Ascending aorta (tissue), 2 donors: ENCODE measurements at places on chromosomes 12 and 14. TPM values are rescaled to one million over a fixed set of nuclear protein-coding genes. Genes with fewer than 3 reads are reported as not detected.

- DNase-seq: no peak
- no peaks in the 10 kb centered on the region for H3K27me3 ChIP-seq
- peaks cover 6% of the 10 kb centered on the region for H3K36me3 ChIP-seq
- H3K4me1 ChIP-seq: no peaks in the 10 kb centered on the region
- H3K27ac ChIP-seq: peak within 1 kb of the TSS; percentile 92
Observed at GRCh38 chr12:93571925-93572711, at the start of gene SOCS2. Gene SOCS2, plus strand, starts transcription at chr12:93572675. Its CDS starts 223 bp downstream, at chr12:93572898.

- peaks cover 7% of the 10 kb centered on the region for H3K4me1 ChIP-seq
- no peak overlapping the region for H3K27ac ChIP-seq
- H3K27me3 ChIP-seq: no peaks in the 10 kb centered on the region
Observed at GRCh38 chr14:65173973-65174693, 71.8 kb upstream of the MAX start.

- no peak for DNase-seq
- peaks cover 29% of the 10 kb centered on the region for H3K4me1 ChIP-seq
- H3K36me3 ChIP-seq: peaks cover 19% of the 10 kb centered on the region
- peak overlapping the region; percentile 58 for H3K4me3 ChIP-seq
- peaks cover 21% of the 10 kb centered on the region for H3K27me3 ChIP-seq
Observed at GRCh38 chr12:48997719-48998496, 1.3 kb downstream of the DDN start.

GRCh38 chr12:122862872-122863701, 27.8 kb downstream of the HIP1R start:
- no peak overlapping the region for H3K27ac ChIP-seq
- peaks cover 63% of the 10 kb centered on the region for H3K36me3 ChIP-seq
- H3K4me1 ChIP-seq: peaks cover 5% of the 10 kb centered on the region
- no peaks in the 10 kb centered on the region for H3K27me3 ChIP-seq
- DNase-seq: no peak

DNA sequence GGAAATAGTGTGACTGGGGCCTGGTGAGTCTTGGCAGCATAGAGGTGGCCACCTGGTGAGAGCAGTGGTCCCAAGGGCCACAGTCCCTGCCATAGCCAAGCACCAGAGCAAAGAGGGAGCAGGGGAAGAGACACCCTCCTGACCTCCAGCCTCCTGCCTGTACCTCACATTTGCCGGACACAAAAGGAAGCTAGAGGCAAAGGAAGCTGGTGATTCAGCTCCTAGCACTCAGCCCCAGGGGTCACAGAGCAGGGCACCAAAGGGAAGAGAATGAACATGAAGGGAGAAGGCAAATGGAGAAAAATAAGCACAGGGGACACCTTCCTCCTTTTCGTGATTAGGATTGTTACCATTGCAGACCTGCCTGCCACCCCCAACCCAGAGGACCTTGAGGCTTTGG, 216.8 kb downstream of the ZFP36L1 start:
- H3K27ac ChIP-seq: no peak overlapping the region
- H3K27me3 ChIP-seq: no peaks in the 10 kb centered on the region
- no peaks in the 10 kb centered on the region for H3K36me3 ChIP-seq
- H3K4me3 ChIP-seq: no peak overlapping the region
- DNase-seq: no peak

GRCh38 chr12:42976620-42977019, 387.1 kb upstream of the PRICKLE1 start:
- H3K27ac ChIP-seq: no peak overlapping the region
- H3K36me3 ChIP-seq: no peaks in the 10 kb centered on the region
- no peaks in the 10 kb centered on the region for H3K4me1 ChIP-seq
- no peak for DNase-seq

DNA sequence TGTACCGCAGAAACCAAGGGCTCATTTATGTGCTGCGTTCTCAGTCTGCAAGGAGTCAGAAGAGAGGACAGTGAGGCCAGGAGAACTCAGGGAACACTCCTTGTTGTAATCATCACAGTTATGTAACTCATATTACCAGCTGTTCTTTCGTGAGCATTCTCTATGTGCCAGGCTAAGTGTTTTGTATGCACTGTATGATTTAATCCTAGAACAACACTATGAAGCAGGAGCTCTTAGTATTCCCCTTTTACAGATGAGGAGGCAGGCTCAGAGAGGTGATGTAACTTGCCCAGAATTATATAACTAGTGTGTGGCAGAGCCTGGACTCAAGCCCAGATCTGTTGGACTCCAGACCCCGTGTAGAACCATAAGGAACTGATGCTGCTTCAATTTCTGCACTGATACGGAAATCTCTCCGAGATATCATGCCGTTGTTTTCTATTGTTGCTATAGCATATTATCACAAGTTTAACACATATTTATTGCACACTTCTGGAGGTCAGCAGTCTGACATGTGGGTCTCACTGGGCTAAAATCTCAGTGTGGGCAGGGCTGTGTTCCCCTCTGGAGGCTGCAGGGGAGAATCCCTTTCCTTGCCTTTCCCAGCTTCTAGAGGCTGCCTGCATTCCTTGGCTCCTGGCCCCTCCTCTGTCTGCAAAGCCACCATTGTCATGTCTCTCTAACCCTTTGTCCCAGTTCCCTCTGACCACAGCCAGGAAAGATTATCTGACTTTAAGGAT, 16.3 kb upstream of the CD9 start:
- peaks cover 26% of the 10 kb centered on the region for H3K4me1 ChIP-seq
- peak overlapping the region; percentile 92 for H3K27ac ChIP-seq
- H3K36me3 ChIP-seq: no peaks in the 10 kb centered on the region
- peak; percentile 85 for DNase-seq
- no peaks in the 10 kb centered on the region for H3K27me3 ChIP-seq

- H3K27ac ChIP-seq: peak within 1 kb of the TSS; percentile 79
- peak within 1 kb of the TSS; percentile 74 for H3K4me3 ChIP-seq
- peak; percentile 82 for DNase-seq
- no peaks in the 10 kb centered on the region for H3K27me3 ChIP-seq
- H3K36me3 ChIP-seq: no peaks in the 10 kb centered on the region
Observed at GRCh38 chr12:99984271-99985128, at the start of gene ANKS1B. Gene ANKS1B, minus strand, starts transcription at chr12:99984936. Its CDS starts 699 bp downstream, at chr12:99984237.

DNA sequence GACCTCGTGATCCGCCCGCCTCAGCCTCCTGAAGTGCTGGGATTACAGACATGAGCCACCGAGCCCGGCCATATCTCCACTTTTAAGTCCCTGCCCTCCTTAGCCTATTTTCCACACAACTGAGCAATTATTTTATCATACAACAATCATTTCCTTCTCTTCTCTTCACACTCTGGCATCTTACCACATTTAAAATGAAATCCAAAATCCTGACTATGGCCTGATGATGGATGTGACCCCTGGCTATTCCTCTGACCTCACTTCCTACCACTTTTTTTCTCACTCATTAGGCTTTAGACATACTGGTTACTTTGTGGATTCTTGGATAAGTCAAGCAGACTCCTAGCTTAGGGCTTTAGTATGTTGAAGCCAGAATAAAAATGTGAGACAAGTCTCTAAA, 21.9 kb upstream of the EID3 start:
- no peak for DNase-seq
- no peak overlapping the region for H3K4me3 ChIP-seq

- no peaks in the 10 kb centered on the region for H3K4me1 ChIP-seq
- no peaks in the 10 kb centered on the region for H3K27me3 ChIP-seq
- peaks cover 68% of the 10 kb centered on the region for H3K36me3 ChIP-seq
- no peak overlapping the region for H3K27ac ChIP-seq
Observed at GRCh38 chr12:111672822-111673381, 12.9 kb downstream of the BRAP start.

- no peak overlapping the region for H3K4me3 ChIP-seq
- no peak overlapping the region for H3K27ac ChIP-seq
- no peaks in the 10 kb centered on the region for H3K36me3 ChIP-seq
- H3K4me1 ChIP-seq: no peaks in the 10 kb centered on the region
- no peak for DNase-seq
- no peaks in the 10 kb centered on the region for H3K27me3 ChIP-seq
Observed at GRCh38 chr14:49057838-49058510, 528.2 kb downstream of the RPS29 start.

- no peak for DNase-seq
- H3K4me1 ChIP-seq: no peaks in the 10 kb centered on the region
- H3K36me3 ChIP-seq: no peaks in the 10 kb centered on the region
- H3K27me3 ChIP-seq: no peaks in the 10 kb centered on the region
Observed at GRCh38 chr12:4141348-4142270, 132.0 kb upstream of the CCND2 start.

DNA sequence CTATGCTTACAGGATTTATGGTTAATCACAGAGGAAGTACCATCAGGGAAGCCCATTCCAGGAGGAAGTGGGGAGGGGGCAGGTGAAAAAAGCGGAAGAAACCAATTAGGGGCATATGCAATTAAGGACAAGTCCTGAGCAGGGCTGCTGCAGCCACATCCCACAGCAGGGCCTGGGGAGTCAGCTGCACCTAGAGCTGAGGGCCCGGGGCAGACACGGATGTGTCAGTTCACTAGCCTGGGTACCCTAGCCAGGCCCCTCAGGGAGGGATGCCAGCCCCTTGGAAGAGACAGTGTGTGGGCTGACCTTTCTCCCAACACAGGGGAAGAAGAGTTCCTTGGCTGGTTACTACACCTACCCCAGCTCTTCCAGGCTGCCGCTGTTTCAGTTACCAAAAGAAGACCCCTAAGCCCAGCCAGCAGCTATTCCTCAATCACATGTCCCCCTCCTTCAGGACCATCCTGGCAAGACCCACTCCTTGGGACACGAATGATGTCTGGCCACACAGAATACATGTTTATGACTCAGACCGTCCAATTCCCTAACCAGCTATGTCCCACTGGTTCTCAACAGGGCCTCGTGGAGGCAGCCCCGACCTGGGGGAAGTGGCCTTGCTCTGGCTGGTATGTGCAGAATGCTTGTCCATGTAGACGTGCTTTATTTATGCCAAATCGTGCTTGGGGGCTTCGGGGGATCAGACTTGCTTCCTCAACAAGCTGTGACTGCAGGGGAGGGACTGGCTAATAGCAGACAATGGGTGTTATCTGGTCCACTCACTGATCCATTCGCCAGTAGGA, 133.7 kb upstream of the RTL1 start:
- no peak overlapping the region for H3K27ac ChIP-seq
- no peaks in the 10 kb centered on the region for H3K4me1 ChIP-seq
- no peaks in the 10 kb centered on the region for H3K27me3 ChIP-seq
- no peak overlapping the region for H3K4me3 ChIP-seq
- H3K36me3 ChIP-seq: no peaks in the 10 kb centered on the region

DNA sequence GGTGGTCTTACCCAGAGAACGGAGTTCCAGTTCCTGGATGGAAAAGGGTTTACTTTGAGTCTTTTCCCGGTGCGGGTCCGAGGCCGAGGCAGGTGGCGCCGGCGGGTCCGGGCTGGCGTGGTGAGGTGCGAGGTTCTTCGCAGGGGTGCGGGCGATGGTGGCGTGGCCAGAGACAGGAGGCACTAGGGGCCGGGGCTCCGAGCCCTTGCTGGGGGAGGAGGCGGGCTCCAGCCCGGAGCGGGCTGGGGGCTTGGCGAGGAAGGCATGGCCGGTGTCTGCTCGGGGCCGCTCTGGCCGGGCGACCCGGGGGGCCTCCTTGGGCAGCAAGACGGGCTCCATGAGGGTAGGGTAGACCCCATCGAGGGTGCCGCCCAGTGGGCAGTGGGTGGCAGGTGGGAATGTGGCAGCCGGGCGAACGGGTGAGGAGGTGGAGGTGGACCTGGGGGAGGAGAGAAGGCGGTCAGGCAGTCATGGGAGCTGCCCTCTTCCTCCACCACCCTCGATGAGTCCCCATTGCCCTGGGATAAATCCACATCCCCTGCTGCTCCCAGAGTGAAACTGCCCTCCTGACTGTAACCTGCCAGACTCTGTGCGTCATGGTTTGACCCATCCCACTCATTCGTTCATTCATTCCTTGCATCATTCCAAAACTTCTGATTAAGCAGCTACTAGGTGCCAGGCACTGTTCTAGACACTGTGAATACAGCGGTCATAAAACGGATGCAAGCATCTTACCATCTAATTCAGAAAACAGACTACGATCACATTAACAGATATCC, 42.0 kb downstream of the RFLNA start:
- no peak for DNase-seq
- H3K27me3 ChIP-seq: no peaks in the 10 kb centered on the region
- no peak overlapping the region for H3K4me3 ChIP-seq
- H3K27ac ChIP-seq: no peak overlapping the region
- H3K4me1 ChIP-seq: no peaks in the 10 kb centered on the region
- H3K36me3 ChIP-seq: peaks cover 85% of the 10 kb centered on the region

- no peak for DNase-seq
- H3K36me3 ChIP-seq: no peaks in the 10 kb centered on the region
- no peak overlapping the region for H3K27ac ChIP-seq
- H3K4me1 ChIP-seq: no peaks in the 10 kb centered on the region
- H3K4me3 ChIP-seq: no peak overlapping the region
Observed at GRCh38 chr14:83151571-83151970, 1617.9 kb upstream of the SEL1L start.

- DNase-seq: no peak
- H3K36me3 ChIP-seq: no peaks in the 10 kb centered on the region
- H3K27ac ChIP-seq: no peak overlapping the region
- H3K27me3 ChIP-seq: no peaks in the 10 kb centered on the region
Observed at GRCh38 chr14:28120391-28120790, 646.2 kb upstream of the FOXG1 start.

- peaks cover 13% of the 10 kb centered on the region for H3K4me1 ChIP-seq
- peak; percentile 76 for DNase-seq
- H3K36me3 ChIP-seq: no peaks in the 10 kb centered on the region
- H3K4me3 ChIP-seq: peak overlapping the region; percentile 85
Observed at GRCh38 chr12:57085999-57086492, 2.9 kb upstream of the NAB2 start.

DNA sequence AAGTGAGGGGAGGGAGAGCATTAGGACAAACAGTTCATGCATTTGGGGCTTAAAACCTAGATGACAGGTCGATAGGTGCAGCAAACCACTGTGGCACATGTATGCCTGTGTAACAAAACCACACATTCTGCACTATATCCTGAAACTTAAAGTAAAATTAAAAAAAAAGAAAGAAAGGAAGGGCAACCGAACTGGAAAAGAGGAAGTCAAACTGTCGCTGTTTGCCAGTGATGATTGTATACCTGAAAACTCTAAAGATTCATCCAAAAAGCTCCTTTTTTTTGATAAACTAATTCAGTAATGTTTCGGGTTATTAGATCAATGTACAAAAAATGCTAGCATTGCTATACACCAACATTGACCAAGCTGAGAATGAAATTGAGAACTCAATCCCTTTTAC, 259.0 kb upstream of the ALG10 start:
- no peak for DNase-seq
- H3K27ac ChIP-seq: no peak overlapping the region
- no peak overlapping the region for H3K4me3 ChIP-seq
- H3K4me1 ChIP-seq: no peaks in the 10 kb centered on the region

The NAP1L1 gene
- 116 TPM for total RNA-seq

The SMCO2 gene
- total RNA-seq: not detected

The GLI1 gene
- total RNA-seq: 2.8 TPM

The RTL1 gene
- total RNA-seq: not detected

The PPP1R1A gene
- total RNA-seq: 28.7 TPM

The WDR89 gene
- not detected for total RNA-seq

The NTS gene
- total RNA-seq: not detected

The GAS2L3 gene
- total RNA-seq: not detected

The INHBC gene
- not detected for total RNA-seq
